COR-L47 (cell line): ENCODE measurements at places on chromosomes 3 and 15.

GRCh38 chr3:144470666-144471065 lies 499.0 kb downstream of the DIPK2A start:
- no peak for DNase-seq

DNA sequence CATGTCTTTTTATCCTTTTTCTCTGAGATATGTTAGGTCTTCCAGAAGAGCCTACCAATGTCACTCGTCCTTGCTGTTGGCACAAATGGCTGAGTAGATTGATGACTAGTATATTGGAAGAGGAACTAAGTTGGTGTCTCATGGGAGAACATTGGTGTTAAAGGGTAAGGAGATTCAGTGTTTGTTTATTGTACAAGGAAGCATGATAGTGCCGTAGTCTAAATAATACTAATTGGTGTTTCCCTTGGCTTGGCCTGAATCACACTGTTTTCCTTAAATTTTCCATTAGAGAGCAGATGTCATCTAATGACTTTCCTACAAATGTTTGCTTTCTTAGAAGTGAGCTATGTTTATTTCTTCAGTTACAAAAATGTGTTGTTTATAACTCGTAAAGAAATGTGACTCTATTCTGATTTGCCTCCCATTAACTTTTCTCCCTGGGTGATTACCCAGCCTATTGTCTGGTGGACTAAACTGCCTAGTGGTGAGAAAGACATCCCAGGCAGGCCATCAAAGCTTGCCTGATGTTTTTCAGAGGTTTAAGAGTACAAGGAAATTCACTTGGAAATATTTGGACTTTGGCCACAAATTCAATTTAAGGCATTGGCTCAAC lies 28.7 kb downstream of the ADAMTSL3 start:
- no peak for DNase-seq

DNA sequence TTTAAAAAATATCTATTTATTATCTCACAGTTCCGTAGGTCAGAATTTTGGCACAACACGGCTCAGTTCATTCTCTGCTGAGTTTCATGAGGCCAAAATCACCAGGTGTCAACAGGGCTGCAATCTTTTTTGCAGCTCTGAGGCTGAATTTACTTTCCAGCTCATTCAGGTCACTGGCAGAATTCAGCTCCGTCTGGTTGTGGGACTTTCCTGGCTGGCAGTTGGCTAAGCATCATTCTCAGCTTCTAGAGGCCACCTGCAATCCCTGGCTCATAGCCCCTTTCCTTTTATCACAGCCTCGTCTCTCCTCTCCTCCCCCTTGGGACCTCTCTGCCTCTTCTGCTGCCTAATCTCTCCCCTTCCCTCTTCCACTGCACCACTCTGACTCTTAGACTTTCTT lies 174.0 kb upstream of the WNT5A start:
- no peak for DNase-seq

GRCh38 chr3:99760629-99761028 lies 57.0 kb upstream of the CMSS1 start:
- DNase-seq, result no peak

DNA sequence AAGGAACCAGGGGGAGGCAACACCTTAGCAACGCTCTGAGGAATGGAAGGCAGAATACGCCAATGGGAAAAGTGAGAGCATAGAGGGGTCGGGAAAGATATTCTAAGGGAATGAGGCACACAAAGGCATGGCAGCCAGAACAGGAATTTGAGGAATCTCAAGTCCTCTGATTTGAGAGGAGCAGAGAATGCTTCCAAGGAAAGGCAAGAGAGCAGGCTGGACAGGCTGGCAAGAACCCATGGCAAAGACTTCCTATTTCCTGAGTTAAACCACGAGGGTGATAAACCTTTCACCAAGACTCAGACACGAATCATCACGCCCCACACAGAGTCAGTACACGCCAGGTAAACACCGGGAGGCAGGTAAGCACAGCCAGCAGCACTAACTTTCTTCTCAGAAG lies 109.8 kb downstream of the IGF2BP2 start:
- no peak for DNase-seq

DNA sequence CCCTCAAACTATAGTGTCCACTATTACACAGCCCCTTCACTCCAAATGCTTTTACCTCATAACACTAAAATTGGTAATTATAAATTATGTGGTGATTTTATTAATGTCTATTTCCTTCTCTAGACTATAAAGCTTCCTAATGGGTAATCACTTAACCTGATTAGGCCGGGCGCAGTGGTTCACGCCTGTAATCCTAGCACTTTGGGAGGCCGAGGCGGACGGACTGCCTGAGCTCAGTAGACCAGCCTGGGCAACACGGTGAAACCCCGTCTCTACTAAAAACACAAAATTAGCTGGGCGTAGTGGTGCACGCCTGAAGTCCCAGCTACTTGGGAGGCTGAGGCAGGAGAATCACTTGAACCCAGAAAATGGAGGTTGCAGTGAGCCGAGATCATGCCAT lies 71.3 kb upstream of the PYGO1 start:
- no peak for DNase-seq

GRCh38 chr3:111802163-111802625 lies 56.9 kb upstream of the PHLDB2 start:
- DNase-seq, result no peak

DNA sequence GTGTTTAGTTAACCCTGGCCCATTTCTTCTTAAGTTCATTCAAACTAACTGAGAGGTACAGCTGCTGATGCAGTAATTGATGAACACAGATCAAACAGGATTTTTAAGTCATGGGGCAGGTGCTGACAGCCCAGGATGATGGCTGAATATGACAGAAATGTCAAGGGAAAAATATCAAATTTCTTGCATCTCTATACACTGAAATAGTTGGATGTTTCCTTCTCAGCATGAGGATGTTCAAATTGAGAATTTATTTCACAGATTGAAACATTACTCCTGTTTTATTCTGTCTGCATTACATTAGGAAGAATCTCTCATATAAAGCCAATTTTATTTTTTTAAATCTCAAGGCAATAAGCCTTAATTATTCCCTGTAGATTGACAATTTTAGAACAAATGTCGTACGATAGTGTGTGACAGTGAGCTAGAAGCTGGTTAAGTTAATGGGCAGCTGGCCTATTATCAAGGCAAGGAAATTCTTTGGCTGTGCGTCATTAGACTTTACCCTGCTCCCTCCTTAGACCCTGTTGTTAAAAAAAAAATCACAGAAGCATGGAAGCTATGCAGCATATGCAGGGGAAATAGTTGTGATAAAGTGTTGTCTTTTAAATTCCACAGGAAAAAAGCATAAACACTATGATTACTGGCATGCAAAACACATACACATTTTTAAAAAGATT lies 183.8 kb upstream of the KCNMB2 start:
- DNase-seq, result peak; percentile 13

DNA sequence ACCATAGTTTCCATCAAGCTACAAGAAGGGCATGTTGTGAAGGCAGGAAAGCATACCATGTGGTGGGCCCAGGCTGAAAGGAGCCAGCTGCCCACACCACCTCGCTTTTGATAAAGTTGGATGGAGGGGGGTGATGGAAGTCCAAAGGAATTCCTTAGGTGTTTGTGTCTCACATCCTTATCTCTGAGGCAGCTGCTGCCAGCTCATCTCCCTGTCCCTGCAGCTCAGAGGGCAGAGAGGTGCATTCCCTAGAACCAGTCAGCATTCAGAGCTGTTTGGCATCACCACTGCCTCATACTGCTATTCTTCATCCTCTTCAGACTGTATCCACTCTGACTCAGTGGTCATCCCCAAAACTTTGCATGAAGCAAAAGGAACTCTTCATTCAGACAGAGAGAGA lies 141.5 kb upstream of the BFSP2 start:
- DNase-seq, result no peak

GRCh38 chr3:172669021-172669420 lies 41.8 kb downstream of the NCEH1 start:
- no peak for DNase-seq

DNA sequence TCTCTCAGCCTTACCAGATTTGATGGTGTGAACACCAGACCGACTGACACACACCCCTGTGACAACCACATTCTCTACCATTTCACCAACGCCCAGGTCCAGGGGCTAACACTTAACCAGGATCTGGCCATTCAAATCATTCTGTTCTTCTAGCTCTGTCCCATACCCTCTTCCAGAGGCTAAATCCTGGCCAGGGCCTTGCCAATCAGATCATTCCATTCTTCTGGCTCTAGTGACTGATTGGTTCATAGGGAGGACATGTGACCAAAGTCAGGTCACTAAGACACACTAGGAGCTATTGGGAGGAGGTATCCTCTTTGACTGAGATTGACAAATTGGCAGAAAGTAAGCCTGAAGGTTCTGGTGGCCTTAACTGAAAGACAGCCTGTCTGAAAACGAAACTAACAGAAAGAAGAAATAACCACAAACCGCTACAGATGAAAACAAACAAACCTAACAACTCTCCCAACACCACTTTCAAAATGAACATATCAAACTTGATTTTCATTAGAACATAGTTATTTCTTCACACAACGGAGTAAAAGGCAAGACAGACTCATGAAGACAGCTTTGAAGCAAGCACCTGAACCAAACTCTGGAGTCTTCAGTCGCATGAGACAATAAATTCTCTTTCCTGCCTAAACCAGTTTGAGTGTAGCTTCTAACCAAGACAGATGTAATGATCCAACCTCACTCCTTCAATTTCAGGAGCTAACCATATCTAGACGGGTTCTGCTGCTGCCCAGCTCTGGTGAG lies 68.5 kb downstream of the TRANK1 start:
- no peak for DNase-seq

- peak; percentile 16 for DNase-seq
Observed at GRCh38 chr3:139202226-139202958, 141.4 kb upstream of the MRPS22 start.

- peak; percentile 20 for DNase-seq
Observed at GRCh38 chr15:47027322-47027946, 689.9 kb upstream of the SEMA6D start.

GRCh38 chr3:26193558-26193957 lies 403.7 kb downstream of the OXSM start:
- DNase-seq, result no peak

DNA sequence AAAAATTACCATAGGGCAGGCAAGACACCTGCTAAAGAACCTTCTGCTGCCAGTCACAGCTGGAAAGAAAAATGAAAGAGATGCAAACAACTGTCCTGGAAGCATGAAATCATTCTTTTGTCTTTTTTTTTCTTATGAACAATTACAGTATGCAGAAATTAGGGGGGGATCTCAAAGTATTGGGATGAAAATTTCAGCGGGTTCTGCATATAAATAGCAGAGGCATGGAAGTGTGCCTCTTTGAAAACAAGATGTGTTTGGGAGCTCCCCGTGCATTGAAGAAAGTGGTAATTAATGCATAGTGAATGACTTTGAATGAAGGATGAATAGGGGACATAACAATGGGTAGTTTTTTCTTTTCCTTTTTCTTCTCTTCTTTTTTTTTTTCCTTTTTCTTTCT lies 431.2 kb downstream of the SOX2 start:
- DNase-seq, result no peak

DNA sequence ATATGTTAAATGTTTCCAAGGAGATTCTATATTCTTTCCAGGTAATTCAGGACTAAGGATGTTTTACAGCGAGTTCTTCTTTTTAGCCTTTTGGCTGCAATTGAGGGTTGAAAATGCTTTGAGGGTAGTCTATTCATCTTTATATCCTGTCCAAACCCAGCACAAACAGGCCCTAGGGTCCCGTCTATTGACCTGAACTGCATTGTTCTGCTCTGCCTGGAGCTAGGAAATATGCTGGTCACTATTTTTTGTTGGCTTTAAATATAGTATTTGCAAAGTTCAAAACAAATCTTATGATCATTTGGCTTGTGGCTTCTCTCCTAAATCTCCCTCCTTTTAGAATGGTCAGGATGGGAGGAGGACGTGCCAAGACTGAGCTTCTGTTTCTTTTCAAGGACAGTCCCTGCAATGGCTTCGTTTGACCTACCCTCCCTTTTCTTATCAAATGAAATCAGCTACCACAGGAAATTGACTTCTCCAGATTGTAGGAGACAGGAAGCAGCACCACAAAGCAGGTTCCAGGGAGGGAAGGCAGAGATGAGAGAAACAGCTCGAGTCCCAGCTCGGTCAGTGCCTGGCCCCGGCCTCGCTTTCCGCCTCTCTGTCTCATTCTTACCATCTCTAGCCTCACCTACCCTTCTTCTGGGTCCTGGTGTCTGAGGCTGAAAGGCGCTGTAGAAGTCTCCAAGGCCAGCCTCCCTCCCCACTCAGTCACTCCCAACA lies 27.6 kb upstream of the NRROS start:
- DNase-seq, result no peak

GRCh38 chr3:116445990-116446389 lies 703 bp upstream of the LSAMP start:
- DNase-seq, result no peak

- DNase-seq, result no peak
Observed at GRCh38 chr3:30186741-30187219, 419.6 kb upstream of the TGFBR2 start.

GRCh38 chr3:159887911-159888310 lies 100.7 kb upstream of the IL12A start:
- DNase-seq, result no peak

DNA sequence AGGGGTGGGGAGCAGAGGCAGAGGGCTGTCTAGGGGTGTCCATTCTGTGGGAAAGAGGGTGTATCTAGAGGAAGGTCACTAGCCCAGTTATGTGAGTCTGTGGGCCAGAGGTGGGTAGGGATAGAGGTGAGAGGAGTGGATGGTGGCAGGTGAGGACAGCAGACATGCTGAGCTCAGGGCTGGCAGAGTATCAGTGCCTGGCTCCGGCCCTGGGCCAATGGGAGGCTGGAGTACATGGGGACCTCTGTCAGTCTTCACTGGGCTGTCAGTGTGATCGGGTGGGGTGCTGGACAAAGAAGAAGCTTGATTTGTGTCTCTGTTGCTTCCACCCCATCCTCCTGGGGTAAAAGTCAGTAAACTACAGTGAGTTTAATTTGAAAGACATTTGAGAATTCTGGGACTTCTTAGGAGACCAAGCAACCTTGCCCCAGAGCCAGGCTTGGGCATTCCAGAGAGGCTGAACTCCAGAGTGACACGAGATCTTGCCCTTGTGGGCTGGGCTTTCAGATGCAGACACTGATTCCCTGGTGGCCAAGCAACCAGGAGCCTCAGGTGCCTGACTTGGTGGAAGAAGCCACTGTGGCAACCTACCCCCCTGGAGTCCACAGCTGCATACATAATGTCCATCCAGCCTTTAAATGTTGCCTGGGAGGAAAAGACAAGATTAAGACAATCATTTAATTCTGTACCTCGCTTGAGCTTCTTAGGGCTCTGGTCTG lies 60.7 kb downstream of the EXOG start:
- DNase-seq, result no peak

GRCh38 chr15:54836052-54836795 lies 360.5 kb downstream of the RSL24D1 start:
- DNase-seq, result no peak

- no peak for DNase-seq
Observed at GRCh38 chr3:102574355-102574754, 139.5 kb downstream of the ZPLD1 start.

GRCh38 chr3:48826451-48826850 lies 21.2 kb downstream of the PRKAR2A start:
- DNase-seq, result no peak

DNA sequence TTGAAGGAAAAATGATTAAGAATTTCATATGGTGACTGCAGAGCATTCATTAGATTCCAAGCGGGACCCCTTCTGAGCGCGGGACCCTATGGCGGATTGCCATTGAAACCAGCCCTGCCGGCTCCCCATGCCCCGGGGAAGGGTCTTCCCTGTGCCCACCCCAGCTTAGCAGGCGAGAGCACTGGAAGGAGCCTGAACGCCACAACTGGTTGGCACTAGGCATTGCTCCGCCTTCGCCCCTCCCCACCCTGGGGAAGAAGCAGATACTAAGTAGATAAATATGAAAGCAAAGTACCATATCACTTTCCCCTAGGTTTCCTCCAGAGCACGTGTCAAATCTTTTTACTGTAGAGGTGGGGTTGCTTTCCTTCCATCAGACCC lies 70.7 kb downstream of the CYP19A1 start:
- DNase-seq, result peak; percentile 58

- DNase-seq, result no peak
Observed at GRCh38 chr3:126184465-126185000, 4.1 kb upstream of the ALDH1L1 start.
